ENCODE measurements at places on chromosomes 4 and X.

- no peak for DNase-seq
These were observed 680 bp upstream of the ASMTL start for GRCh38 chrX:1453395-1453783.

DNA sequence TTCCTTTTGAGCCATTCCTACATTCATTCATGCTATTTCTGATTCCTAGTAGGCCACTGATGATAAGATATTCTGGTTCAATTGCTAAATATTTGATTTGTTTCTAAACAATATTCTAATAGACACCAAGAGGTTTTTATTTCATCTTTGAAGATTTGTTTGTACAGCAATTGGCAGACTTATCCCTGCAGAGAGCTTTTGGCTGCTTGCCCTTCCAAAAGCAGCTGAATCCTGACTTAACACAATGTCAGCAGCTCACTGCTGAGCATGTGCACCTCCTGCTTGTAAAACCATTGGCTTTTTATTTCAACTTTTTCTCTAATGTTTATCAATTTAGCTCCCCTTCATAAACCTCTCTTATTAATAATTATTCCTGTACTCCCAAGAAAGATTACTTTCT, 45.3 kb downstream of the MMRN1 start:
- DNase-seq: peak; percentile 58

GRCh38 chrX:2589186-2590020, 88.6 kb upstream of the DHRSX start:
- no peak for DNase-seq

GRCh38 chr4:98663226-98664006, 5.0 kb upstream of the TSPAN5 start:
- DNase-seq: no peak

DNA sequence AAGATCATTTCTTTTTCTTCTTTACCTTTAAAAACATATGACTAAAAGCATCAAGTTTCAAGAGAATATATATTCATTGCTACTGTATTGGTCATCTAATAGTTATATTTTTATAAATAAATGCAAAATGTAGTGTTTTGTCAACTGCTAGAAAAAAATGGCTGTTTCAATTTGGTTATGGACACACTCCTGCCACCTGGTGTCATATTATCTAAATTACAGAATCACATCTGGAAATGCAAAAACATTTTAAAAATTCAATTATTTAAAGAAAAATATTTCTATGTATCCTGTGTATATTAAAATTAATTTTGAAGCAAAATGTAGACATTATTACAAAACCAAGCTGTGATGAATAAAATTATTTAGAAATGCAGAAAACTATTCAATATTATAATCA, 329.4 kb upstream of the PCDH18 start:
- DNase-seq: no peak

GRCh38 chr4:17153572-17153971, 255.1 kb upstream of the LDB2 start:
- DNase-seq: no peak

GRCh38 chrX:107700317-107700774, 72.0 kb downstream of the PRPS1 start:
- DNase-seq: peak; percentile 37

- no peak for DNase-seq
These were observed 281.8 kb upstream of the TEX13A start for GRCh38 chrX:105502336-105502735.

- DNase-seq: no peak
These were observed 81.5 kb downstream of the FNIP2 start for GRCh38 chr4:158850371-158850770.

- no peak for DNase-seq
These were observed 145.1 kb upstream of the IL1RAPL2 start for GRCh38 chrX:104420907-104421306.

GRCh38 chrX:118337687-118338086, 8.2 kb upstream of the WDR44 start:
- DNase-seq: no peak

DNA sequence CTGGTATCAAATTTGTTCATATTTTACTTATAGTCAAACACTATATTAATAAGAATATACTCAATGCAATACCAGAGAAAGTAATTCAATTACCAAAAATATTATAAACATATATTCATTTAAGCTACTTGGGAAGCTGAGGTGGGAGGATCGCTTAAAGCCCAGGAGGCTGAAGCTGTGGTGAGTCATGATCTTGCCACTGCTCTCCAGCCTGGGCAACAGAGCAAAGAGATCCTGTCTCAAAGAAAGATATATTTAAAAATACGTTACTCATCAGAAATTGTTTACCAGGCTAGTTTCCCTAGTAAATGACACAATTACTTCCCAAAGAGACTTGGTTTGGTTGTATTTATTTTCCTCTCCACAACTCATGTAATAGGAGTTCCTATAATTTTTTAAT, 433.6 kb downstream of the GASK1B start:
- DNase-seq: no peak

Measured in G401 (cell line).